ENCODE measurements at places on chromosomes 6 and 20.
A peak's percentile ranks its signal among the peaks of the same experiment; 100 is the strongest.

DNA sequence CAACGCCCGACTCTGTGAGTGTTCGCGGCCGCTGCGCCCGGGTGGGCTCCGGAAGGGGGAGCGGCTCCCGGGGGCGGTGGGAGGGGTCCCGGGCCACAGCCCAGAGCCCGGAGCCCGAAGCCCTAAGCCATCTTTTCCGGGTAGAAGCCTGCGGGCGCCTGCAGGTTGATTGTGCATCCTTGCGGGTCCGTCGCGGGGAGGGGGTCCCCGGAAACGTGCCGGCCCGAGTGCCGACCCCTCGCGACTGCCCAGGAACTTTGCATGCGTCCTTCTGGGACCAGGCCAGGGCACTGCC is 413 bp downstream of the PTPRA start:
- DNase-seq: no peak

GRCh38 chr6:711925-712324 is 19.0 kb upstream of the EXOC2 start:
- no peak for DNase-seq

DNA sequence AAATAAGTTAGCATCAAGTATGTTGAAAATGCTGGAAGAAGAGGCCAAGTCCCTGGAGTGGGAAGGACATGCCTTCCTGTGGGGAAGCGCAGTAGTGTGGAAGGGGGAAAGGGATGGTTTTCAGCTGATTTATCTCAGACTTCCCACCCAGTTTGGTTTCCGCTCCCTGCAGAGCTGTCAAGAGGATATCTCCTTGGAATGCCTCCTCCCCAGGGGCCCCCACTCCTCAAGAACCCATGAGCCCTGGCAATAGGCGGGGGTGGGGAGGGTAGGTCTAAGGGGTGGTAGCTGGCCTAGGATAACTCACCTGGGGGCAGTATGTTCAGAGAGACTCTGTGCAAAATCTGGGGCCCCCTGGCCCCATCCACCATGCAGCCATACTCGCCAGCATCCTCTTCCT is 696 bp downstream of the TREML1 start:
- no peak for DNase-seq

DNA sequence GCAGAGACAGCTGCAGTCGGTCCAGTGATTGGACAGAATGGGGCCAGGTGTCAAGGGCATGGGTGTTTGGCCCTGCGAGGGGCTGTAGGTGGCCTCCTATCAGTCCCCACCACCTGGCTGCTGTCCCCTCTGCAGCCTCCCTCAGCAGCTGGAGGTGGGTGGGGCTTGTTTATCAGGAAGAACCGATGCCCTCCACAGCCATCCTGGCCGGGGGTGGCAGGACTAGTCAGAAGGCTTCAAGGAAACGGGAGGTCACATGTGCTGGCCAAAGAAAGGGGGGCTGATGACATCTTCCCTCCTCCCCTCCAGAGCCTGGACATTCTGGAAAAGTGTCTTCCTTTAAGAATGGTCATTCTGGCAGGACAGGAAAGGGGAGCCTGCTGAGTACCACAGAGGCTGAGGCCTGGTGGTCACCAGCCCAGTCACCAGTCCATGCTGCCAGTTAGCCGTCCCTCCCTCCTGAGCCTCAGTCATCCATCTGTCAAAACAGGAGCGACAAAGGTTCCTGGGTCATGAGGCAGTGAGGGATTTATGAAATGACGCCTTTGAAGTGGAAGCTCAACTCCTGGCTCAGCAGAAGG is 4.1 kb downstream of the FAM210B start:
- no peak for DNase-seq

DNA sequence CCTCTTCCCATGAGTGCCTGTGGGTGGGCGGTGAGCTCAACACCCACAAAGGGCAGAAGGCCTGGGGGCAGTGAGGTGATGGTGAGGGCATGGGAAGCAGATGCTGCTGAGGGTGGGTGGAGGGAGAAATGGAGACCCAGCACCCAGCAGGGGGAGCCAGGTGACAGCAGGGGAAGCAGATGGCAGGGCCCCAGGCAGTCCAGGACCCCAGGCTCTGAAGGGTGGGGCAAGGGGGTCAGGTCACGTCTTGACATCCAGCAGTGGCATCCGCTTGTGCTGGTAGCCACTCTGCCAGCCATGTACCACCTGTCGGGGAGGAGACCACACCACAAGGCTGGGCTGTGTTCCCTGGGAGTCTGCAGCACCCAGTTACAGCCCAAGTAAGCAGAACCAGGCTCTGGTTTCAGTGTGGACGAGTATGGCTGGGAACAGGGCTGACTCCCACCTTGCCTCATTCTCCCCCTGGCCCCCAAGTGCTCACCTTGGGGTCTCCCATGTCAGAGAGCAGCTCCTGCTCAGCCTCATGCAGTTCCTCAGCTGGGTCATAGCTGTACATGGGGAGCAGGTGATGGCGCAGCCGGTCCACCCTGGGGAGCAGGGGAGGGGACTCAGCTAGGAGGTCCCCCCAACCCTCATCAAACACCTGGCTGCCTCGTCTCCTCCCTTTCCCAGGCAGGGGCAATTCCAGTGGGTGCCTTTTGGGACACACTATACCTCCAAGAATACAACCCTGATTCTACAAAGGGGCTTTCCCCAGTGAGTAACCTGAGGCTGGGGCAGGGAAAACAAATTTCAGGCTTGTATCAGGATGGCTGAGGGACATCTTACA is 2.0 kb downstream of the SMIM29 start:
- no peak for DNase-seq

DNA sequence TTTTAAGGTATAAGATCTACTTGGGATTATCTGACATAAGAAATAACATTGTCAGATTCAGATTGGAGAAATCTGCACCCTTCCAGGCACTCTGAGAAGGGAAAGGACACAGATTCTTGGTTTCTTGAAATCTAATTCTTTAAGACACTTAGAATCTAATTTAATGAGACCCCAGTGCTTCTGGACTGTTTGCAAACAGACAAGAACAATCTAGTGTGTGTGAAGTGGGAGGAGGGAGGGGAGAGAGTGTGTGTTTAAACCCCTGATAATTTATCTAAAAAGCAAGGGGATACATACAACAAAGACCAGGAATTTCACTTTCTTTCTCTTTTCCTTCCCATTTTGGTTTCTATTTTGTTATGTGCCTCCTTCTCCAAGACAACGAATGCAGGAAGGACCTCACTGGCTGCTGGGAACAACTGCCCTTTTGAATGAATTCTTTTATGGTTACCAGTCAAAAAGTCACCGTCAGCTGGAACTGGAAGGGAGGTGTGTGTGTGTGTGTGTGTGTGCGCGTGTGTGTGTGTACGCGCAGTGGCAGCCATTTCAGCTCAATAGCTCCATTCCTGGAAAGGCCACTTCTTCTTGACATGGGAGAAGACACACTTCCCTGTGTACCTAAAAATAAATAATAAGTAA is 129.4 kb downstream of the BCAS1 start:
- DNase-seq: peak; percentile 80

- no peak for DNase-seq
Observed at GRCh38 chr6:137015943-137016342, 28.8 kb downstream of the IL20RA start.

All from RCC 7860 (cell line).